ENCODE measurements at places on chromosomes 3 and 15. TPM values are rescaled to one million over a fixed set of nuclear protein-coding genes. Genes with fewer than 3 reads are reported as not detected.

UROC1 gene
- under 0.01 TPM for total RNA-seq

ELL3 gene
- 1.5 TPM for total RNA-seq

C3orf70 gene
- total RNA-seq: 9.9 TPM

TMIE gene
- total RNA-seq: 0.09 TPM

BCHE gene
- 36.1 TPM for total RNA-seq

CSK gene
- 30.5 TPM for total RNA-seq

LOXL1 gene
- total RNA-seq: 0.98 TPM

CDHR4 gene
- total RNA-seq: not detected

CNTN3 gene
- 0.22 TPM for total RNA-seq

VWA5B2 gene
- total RNA-seq: not detected

FEZF2 gene
- total RNA-seq: not detected

TMEM212 gene
- not detected for total RNA-seq

MAPK6 gene
- total RNA-seq: 56.7 TPM

SLC22A13 gene
- total RNA-seq: 0.09 TPM

CLRN1 gene
- total RNA-seq: not detected

ANKRD63 gene
- total RNA-seq: not detected

PLA2G4D gene
- not detected for total RNA-seq

OPA1 gene
- 49.2 TPM for total RNA-seq

EPHA3 gene
- total RNA-seq: under 0.01 TPM

FMN1 gene
- total RNA-seq: 0.11 TPM

ZNF654 gene
- 13.4 TPM for total RNA-seq

ADAMTSL3 gene
- 28.8 TPM for total RNA-seq

TGFBR2 gene
- total RNA-seq: 450 TPM

ECE2 gene
- total RNA-seq: not detected

SH3GL3 gene
- not detected for total RNA-seq

ISLR2 gene
- 0.09 TPM for total RNA-seq

Measured in dermis lymphatic vessel endothelial cell (primary cell).